ENCODE measurements at places on chromosomes 2 and 18.
A peak's percentile ranks its signal among the peaks of the same experiment; 100 is the strongest.

DNA sequence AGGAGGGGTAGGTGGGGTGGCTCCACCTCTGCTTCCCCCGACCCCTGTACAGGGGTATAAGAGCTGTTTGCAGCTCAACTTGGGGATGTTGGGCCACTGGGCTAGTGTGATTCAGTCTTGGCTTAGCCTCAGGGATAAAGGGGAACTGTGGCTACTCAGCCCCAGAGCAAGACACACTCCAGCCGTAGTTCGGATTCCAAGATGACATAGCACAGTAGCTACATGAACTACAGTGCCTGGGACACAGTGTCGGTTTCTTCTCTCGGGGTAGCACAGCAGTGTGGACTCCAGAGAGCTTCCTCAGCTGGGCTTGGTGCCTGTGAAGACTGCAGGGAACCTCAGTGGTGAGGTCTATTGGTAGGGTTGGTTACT lies 21.1 kb downstream of the CARF start:
- DNase-seq: no peak

GRCh38 chr2:160367887-160368286 lies 125.7 kb downstream of the RBMS1 start:
- DNase-seq: peak; percentile 86

DNA sequence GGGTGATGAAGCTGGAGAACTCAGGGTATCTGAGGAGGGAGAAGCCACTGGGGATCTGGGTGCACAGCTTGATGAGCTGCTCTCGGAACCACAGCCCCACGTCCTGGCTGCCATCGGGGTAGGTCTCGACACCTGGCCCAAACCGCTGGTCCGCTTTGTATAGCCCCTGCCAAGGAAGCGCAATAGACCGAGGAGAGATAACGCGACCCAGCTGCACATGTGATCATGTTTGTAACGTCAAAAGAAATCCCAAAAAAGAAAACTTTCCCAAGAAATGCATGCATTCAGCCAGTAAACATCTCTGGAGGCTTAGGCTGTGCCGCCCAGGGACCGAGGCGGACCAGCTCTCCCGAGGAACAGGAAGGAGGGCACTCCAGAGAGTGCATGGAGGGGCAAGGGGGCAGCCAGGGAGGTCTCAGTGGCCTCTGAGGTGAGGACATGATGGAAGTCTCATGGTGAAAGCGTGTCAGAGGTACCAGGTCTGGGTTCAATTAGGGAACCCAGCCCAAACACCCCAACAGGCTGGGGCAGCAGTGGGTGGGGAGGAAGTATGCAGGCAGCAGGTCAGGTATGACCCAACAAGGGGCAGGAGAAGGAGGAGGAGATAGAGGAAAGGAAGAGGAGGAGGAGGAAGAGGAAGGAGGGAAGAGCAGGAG lies 28.3 kb downstream of the ANKMY1 start:
- DNase-seq: no peak

- no peak for DNase-seq
Measured at GRCh38 chr18:79754022-79754761, 43.5 kb upstream of the KCNG2 start.

DNA sequence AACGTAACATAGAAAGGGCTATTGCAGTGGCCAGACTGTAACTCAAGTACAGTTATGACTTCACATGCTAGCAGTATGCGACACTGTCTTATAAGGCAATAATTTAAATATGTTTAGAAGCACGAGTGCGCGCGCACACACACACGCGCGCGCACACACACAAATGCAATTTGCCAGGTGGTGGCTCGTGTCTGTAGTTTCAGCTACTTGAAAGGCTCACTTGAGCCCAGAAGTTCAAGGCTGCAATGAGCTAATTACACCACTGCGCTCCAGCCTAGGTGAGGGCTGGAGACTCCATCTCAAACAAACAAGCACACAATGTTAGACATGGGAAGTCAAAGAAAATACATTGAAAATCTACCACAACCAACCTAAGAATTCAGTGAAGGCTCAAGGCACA lies 103.7 kb downstream of the USP34 start:
- DNase-seq: no peak

DNA sequence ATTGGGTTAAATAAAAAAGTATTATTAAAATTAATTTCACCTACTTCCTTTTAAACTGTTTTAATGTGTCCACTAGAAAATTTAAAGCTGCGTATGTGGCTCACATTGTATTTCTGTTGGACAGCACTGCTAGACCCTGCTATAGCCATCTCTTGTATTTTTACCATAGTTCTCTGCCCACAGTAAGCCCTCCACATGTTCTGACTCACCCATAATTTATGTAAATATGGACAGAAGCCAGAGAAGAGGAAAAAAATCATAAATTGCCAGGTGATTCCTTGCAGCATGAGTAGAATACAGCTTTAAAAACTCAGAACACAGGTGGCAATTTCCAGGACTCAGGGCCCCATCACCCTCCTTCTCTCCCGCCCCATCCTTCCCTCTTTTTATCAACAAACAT lies 142.4 kb upstream of the MEX3C start:
- DNase-seq: no peak

DNA sequence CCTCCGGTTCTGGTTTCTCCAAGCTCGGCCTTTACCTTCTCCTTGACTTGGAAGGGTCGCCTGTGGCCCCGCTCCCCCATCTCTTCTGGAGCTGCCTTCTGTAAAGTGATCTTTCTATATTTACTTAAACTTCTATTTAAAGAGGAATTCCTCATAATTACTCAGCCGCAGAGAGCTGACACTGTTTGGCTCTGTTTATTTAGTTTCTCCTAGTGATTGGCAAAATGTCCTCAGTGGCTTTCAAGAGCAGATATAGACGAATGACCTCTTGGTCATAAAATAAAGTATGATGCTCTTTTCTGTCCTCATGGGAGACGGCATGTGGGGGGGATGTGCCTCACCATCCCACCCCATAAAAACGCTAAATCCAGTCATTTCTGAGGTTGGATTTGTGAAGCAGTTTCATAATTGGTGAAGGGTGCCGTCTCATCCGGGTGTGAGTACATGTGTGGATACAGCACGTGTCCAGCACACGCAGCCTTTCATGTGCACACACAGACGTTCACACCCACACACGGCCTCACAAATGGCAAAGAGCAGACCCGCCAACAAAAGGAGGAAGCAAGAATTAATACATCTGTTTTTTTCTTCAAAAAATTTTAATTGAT lies 43.4 kb upstream of the SMAD7 start:
- DNase-seq: peak; percentile 85

- no peak for DNase-seq
Measured at GRCh38 chr2:239815671-239816070, 209.5 kb downstream of the NDUFA10 start.

GRCh38 chr18:74291771-74292540 lies at the start of gene CYB5A:
Gene CYB5A (minus strand): TSS chr18:74291963. CDS start chr18:74291875, 88 bp downstream.
- peak; percentile 98 for DNase-seq

DNA sequence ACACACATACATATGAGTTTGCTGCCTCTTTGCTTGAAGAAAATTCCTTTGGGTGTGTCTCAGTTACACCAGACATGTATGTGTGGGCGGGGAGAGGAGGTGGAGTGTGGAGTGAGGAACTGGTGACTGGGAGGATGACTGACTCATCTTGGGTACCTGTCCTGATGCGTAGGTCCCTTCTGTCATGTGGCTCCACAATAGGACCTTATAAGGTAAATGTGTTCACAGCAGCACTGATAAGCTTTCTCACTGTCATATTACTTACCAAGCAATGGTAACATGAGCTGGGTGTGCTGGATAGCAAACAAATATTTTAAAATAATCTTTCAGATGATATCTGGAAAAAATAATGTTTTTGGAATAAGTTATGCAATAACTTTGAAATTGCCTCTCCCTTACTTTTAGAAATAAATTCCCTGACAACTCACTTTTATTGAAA lies 45.1 kb downstream of the SLC9A2 start:
- DNase-seq: peak; percentile 55

DNA sequence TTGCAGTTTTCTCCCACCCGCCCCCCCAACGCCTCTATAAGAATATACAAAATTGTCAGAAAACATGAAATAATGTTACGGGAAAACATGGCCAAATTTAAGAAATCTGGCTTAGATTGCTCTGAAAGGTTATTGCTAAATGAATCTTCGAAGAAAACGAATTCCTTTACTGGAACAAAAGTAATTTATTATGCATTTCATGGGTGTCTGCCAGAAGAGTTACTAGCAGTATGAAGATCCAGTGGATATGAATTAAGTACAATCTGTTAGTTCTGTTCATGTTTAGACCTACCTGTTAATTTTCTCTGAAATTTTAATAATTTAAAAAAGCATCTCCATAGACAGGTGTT lies 21.9 kb downstream of the GATA6 start:
- DNase-seq: no peak

GRCh38 chr2:210162466-210163124 lies 8.6 kb downstream of the KANSL1L start:
- peak; percentile 30 for DNase-seq

DNA sequence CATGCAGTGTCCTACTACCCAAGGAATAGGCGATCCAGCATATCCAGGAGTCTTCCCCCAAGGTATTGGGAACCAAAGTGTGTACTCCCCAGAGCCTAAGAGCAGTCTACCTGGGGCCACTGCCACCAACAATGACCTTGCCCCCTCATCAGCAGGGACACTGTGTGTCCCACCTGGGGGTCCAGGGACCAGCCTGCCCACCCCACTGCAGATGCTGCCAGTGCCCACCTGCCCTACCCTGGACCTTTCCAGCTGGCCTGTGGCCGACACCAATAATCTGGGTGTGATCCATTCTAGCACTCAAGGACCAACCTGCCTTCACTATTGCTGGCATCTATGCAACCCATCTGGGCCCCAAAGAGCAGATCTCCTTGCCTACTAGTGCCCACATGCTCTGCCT lies 32.2 kb downstream of the DNAH7 start:
- no peak for DNase-seq

DNA sequence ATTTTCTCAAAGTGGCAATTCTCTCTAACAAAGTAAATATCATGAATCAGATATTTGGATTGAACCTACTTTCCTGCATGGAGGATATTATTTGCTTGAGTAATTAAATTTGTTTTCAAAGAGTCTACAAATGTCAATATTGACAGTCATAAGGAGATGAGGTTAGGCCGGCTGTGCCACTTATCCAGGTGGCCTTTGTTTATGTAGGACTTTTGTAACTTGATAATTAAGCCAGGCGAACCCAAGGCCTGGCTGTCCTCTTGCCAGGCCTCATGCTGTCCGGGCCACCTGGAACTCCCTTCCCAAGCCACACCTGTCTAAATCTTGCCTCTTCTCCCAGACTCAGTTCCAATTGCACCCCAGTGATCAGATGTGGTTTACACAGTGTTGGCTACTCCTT lies 255.2 kb downstream of the ACKR3 start:
- no peak for DNase-seq

- no peak for DNase-seq
Measured at GRCh38 chr2:8134473-8134932, 547.4 kb upstream of the ID2 start.

DNA sequence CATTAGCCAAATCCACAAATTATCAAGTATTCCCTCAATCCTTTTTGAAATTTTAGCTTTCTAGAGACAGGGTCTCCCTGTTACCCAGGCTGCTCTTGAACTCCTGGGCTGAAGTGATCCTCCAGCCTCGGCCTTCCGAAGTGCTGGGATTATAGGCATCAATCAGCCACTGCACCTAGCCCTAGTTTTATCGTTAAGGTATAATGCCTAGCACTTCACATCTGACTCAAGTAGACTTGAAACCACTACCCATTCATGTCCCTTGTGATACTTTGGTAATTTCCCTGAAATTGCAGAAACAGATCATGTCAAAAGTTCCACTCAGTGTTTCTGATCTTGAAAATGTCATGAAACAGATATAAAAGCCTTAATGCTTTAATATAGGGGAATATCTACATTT lies 26.3 kb downstream of the MEX3C start:
- DNase-seq: peak; percentile 38

DNA sequence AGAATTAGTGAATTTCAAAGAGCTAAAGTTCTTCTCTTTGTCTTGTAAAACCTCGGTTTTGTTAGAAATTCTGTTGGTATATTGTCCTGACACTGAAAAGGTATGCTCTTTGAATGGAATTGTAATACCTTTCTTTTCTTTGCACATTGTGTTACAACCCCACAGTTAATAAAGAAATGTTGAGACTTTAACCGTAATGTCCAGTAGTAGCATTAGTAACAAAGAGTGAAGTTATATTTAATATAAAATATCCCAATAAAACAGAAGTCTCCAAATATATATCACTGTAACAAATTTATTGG lies 69.8 kb downstream of the EHBP1 start:
- DNase-seq: no peak

- DNase-seq: no peak
Measured at GRCh38 chr2:83654091-83654611, 804.9 kb downstream of the SUCLG1 start.

GRCh38 chr2:120889936-120890335 lies 154.3 kb downstream of the GLI2 start:
- no peak for DNase-seq

GRCh38 chr2:11692966-11693521 lies 23.0 kb upstream of the NTSR2 start:
- DNase-seq: peak; percentile 77

DNA sequence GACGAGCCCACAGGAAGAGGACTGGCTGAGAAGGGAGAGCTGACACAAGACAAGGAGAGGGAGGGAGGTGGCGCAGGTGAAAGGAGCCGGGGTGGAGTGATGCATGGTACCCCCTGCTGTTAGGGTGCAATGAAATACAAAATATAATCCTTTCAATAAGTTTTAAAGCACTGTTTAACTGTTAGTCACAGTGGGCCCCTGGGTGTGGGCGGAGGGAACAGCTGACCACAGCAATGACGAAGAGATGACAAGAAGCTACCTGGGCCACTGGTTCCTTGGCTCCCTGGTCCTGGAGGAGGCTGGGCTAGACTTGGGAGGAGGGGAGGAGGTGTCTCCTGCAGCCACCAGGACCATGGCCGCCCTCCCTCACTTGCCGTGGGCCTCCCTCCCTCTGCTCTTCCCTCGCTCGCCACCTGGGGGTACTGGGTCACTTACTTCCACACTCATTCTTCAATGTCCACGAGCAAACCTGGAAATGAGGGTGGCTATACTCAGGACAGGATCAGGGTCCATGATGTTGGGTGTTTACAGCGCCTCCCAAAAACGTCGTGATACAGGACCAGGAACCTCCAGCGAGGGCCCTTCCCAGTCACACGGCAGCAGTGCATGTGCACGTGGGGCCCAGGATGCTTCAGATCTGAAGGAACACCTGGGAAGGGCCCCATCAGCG lies 196.1 kb downstream of the ANKRD30B start:
- no peak for DNase-seq

GRCh38 chr2:25274868-25275574 lies 66.7 kb downstream of the DNMT3A start:
- peak; percentile 70 for DNase-seq
